ENCODE measurements at places on chromosomes 11 and 22. TPM values are rescaled to one million over a fixed set of nuclear protein-coding genes. Genes with fewer than 3 reads are reported as not detected.

DNA sequence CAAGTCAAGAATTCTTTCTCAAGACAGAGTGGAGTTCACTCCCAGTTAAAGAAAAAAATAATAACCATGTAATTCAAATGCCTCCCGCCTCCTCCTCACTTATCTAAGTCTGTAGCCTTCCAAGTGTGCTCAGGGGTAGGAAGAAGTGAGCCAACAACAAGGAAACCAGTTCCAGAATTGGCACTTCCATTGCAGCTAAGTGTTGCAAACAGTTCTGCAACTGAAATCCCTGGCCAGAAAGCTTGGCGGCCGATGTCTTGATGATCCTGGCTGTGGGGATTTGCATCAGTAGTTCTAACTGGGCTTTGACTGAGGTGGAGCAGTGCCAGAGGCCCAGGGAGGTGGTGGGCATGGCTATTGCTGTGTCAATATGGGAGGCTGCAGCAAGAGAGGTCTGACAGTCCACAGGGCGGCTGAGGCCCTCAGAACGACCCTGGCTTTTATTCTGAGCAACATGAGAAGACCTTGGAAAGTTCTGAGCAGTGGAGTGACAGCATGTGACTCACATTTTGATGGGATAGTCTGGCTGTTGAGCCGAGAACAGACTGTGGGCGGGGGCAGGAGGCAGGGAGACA is 19.2 kb downstream of the DHCR7 start:
- no peak for DNase-seq

- DNase-seq: no peak
These were observed 2.1 kb downstream of the C11orf16 start for GRCh38 chr11:8930456-8931175.

OR5J2 gene
- not detected for total RNA-seq

MN1 gene
- total RNA-seq: 8.6 TPM

GRCh38 chr11:64741375-64742086 is 2.4 kb downstream of the RASGRP2 start:
- no peak for DNase-seq
